ENCODE measurements at places on chromosomes 4 and X. TPM values are rescaled to one million over a fixed set of nuclear protein-coding genes. Genes with fewer than 3 reads are reported as not detected.
A peak's percentile ranks its signal among the peaks of the same experiment; 100 is the strongest.

BEND4 gene
- 0.23 TPM for total RNA-seq

COX18 gene
- total RNA-seq: 14.6 TPM

TRIML2 gene
- not detected for total RNA-seq

ADGRL3 gene
- 8.0 TPM for total RNA-seq

TNMD gene
- total RNA-seq: not detected

F11 gene
- total RNA-seq: 5.4 TPM

ARHGAP6 gene
- 7.0 TPM for total RNA-seq

MOB1B gene
- total RNA-seq: 33.6 TPM

GRCh38 chrX:97968376-97969163 lies 1084.9 kb downstream of the RPA4 start:
- no peak overlapping the region for H3K27ac ChIP-seq
- no peaks in the 10 kb centered on the region for H3K36me3 ChIP-seq
- H3K4me1 ChIP-seq: no peaks in the 10 kb centered on the region
- no peaks in the 10 kb centered on the region for H3K27me3 ChIP-seq
- DNase-seq: no peak
- no peak overlapping the region for H3K4me3 ChIP-seq

GRCh38 chrX:47991263-47992094 lies 12.3 kb downstream of the ZNF182 start:
- no peaks in the 10 kb centered on the region for H3K27me3 ChIP-seq
- H3K36me3 ChIP-seq: no peaks in the 10 kb centered on the region
- no peaks in the 10 kb centered on the region for H3K4me1 ChIP-seq
- no peak for DNase-seq
- no peak overlapping the region for H3K4me3 ChIP-seq
- peak overlapping the region; percentile 50 for H3K27ac ChIP-seq

GRCh38 chr4:24598025-24598424 lies 13.7 kb upstream of the DHX15 start:
- H3K27ac ChIP-seq: peak overlapping the region; percentile 76
- no peaks in the 10 kb centered on the region for H3K27me3 ChIP-seq

DNA sequence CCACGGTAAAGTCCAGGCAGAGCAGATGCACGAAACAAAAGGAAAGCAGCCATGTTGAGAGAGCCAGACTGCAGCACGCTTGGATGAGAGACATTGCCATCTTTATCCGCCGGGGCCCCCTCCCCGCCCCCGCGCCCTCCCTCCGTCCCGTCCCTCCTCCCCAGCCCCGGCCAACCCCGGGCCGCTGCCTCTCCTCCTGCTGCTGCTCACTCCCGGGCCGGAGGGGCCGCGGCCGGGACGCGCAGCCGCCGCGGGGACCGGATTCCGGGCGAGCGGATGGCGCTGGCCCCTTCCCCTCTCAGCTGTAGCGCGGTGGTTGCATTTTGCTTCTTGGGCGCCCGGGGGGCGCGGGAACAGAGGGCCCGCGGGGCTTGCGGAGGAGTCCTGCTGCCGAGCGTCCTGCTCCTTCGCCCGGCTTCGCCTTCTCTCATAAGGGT lies 542 bp downstream of the RNF150 start:
- H3K27ac ChIP-seq: no peak overlapping the region
- peak; percentile 72 for DNase-seq
- peaks cover 4% of the 10 kb centered on the region for H3K4me1 ChIP-seq
- peak overlapping the region; percentile 58 for H3K4me3 ChIP-seq

GRCh38 chrX:104522386-104522785 lies 43.6 kb upstream of the IL1RAPL2 start:
- H3K36me3 ChIP-seq: no peaks in the 10 kb centered on the region
- no peaks in the 10 kb centered on the region for H3K27me3 ChIP-seq
- H3K27ac ChIP-seq: no peak overlapping the region
- DNase-seq: no peak
- no peaks in the 10 kb centered on the region for H3K4me1 ChIP-seq
- no peak overlapping the region for H3K4me3 ChIP-seq

DNA sequence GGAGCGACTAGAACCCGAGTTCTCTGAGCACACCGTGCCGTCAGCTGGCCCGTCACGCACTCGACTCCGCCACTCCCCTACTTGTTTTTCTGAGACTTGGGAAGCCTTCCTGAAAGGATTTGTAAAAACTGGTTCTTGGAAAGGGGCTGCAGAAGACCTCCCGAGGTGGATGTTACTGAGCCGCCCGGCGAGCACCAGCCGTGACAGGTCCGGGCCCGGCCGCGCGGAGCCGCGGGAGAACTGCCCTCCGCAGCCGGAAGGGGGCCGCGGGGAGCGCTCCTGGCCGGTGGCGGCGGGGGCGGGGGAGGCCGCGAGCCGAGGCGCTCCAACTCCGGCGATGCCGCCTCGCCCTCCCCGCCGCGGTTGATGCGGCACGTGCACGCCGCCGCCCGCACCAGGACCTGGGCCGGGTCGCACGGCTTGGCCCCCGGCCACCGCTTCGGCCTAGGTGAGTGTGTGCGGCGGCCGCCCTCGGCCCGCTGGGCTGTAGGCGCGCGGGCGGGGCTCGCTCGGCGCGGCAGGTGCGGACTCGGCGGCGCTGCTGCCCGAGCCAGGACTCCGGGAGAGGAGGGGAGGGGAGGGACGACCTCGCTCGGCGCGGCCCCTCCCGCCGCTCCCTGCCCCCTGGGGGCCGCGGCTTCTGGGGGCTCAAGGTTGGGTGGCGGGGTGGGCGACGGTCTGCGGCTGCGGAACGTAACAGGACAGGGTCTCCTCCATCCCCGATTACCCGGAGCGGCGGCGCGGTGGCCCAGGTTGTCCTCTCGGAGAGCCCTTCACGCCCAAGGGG lies 1.7 kb downstream of the SPRY1 start:
- H3K27me3 ChIP-seq: peaks cover 25% of the 10 kb centered on the region
- peaks cover 19% of the 10 kb centered on the region for H3K36me3 ChIP-seq
- DNase-seq: peak; percentile 64
- peaks cover 3% of the 10 kb centered on the region for H3K4me1 ChIP-seq
- H3K4me3 ChIP-seq: peak overlapping the region; percentile 64
- H3K27ac ChIP-seq: peak overlapping the region; percentile 95

DNA sequence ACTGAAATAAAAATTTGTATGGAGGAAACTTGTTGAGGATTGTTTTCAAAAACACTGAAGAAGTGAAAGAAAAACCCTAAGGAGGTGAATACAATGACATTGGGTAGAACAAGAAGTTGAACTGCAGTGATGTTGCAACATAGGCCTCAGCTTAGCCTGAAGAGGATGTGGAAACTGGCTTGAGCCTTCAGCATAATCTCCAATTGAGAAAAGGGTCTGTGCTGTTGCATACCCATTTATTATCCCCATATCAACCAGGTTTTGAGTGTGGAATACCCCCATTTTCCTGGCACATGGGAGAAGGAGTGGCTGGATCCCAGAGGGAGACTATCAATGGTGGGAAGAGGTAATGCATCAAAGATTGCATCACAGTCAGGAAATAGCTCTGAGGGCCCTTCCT lies 695.0 kb upstream of the HS3ST1 start:
- no peaks in the 10 kb centered on the region for H3K27me3 ChIP-seq
- H3K36me3 ChIP-seq: no peaks in the 10 kb centered on the region
- no peak overlapping the region for H3K4me3 ChIP-seq
- peak overlapping the region; percentile 39 for H3K27ac ChIP-seq

DNA sequence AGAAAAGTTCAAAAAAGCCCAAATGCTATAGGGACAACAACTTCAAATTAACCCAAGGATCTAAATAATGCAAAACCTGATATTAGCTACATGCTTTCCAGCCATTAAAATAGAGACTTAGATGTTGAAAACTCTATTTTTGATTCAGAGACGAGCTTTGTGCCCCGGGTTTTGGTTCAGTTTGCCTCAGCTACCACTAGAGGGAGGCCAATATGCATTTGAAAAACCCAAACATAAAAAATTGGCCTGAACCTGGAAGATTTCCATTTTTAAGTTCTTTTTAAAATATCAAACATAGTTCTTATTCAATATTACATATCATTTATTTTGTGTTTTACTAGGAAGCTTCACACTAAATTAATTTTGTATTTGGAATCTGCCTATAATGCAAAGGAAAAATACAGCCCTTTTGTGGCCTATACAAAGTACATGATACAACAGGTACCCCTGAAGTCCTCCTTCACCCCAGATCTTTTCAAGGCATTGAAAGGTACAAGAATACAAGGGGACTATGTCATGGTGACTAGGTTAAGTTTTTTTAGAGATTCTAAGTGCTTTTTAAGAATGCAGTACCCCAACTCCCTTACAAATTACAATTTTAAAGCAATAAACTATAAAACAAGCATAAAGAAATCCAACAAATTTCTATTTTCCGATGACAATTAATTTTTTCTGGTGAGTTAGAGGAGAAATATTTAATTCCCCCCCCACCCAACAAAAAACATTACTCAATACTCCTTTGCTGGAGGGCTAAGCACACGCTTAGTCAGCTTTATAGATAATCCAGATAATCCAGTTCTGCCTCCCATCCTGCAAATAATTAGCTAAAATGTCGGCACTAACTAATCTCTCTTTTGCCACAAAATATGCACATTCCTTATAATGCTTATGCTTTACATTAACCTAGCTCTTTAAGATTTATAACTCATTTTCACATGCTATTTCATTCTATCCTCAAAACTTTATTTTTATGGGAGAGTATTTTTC lies 97.7 kb upstream of the PTPN13 start:
- no peaks in the 10 kb centered on the region for H3K27me3 ChIP-seq
- H3K4me3 ChIP-seq: no peak overlapping the region
- peak; percentile 58 for DNase-seq
- H3K4me1 ChIP-seq: no peaks in the 10 kb centered on the region
- no peaks in the 10 kb centered on the region for H3K36me3 ChIP-seq
- no peak overlapping the region for H3K27ac ChIP-seq

GRCh38 chrX:108439961-108440696 lies 491 bp downstream of the COL4A5 start:
- H3K27me3 ChIP-seq: peaks cover 19% of the 10 kb centered on the region
- no peaks in the 10 kb centered on the region for H3K36me3 ChIP-seq
- no peak overlapping the region for H3K27ac ChIP-seq
- no peaks in the 10 kb centered on the region for H3K4me1 ChIP-seq
- no peak for DNase-seq

DNA sequence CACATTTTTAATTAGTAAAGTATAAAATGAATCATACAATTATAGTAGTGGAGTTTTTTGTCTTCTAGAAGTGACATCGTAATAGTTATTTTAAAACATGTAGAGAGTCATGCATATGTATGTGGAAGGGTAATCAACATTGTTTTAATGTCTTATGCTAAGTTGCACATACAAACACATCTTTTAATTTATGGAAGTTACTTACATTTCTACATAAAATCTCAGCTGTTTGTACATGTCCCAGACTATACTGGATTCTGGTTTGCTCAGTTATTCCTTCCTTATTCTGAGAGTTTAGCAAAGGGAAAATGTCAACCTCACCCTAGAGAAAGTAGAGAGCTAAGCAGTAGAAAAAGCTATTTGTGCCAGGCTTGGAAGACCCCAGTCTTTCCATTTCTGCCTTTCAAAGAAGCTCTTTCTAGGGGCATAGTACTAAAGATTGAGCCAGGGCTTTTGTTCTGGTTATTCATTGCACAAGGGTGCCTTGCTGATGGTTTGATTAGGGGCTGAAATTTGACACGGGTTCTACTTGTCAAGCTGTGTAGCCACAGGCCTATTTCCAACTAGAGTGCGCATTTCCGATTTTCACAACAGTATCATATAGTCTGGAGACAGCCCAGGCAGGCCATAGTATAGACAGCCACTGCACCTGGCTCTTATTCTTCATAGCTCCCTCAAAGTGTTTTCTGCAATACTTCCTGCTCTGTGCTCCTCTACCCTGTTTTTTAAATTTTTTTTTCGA lies 106.3 kb downstream of the RPA4 start:
- no peak overlapping the region for H3K27ac ChIP-seq
- no peaks in the 10 kb centered on the region for H3K4me1 ChIP-seq
- no peaks in the 10 kb centered on the region for H3K36me3 ChIP-seq
- no peak overlapping the region for H3K4me3 ChIP-seq
- no peak for DNase-seq

DNA sequence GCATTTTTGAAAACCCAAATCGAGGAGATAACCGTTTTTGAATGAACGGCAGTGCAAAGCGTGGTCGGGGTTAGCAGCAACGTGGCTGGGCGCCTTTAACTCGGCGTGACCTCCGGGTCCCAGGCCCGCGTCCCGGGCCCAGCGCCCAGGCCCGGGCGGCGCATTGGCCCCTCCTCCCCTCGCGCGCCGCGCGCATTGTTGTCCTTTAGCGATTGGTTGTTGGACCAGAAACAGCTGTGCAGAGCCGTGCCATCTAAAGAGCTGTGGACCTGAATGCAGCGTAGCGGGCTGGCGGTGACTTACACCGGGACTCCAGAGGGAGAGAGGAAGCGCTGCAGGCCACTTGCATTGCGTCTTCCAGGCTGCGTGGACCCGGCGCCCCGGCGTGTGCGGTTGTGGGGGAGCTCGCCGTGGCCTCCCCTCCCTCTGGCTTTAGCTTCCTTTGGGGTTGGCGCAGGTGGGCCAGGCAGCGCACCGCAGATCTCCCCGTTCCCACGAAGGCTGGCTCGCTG lies at the start of gene STOX2:
STOX2 (plus strand) TSS at position 227 of the 512 bp plus-strand sequence. CDS start 1,484 bp downstream, outside the sequence.
- peak within 1 kb of the TSS; percentile 58 for H3K4me3 ChIP-seq
- DNase-seq: peak; percentile 81
- peaks cover 27% of the 10 kb centered on the region for H3K4me1 ChIP-seq
- no peaks in the 10 kb centered on the region for H3K36me3 ChIP-seq
- H3K27ac ChIP-seq: no peak within 1 kb of the TSS

- no peaks in the 10 kb centered on the region for H3K27me3 ChIP-seq
- H3K27ac ChIP-seq: no peak overlapping the region
- peaks cover 4% of the 10 kb centered on the region for H3K4me1 ChIP-seq
- H3K4me3 ChIP-seq: no peak overlapping the region
- DNase-seq: no peak
- no peaks in the 10 kb centered on the region for H3K36me3 ChIP-seq
These were observed 27.5 kb downstream of the LNX1 start for GRCh38 chr4:53563824-53564223.

- H3K4me1 ChIP-seq: no peaks in the 10 kb centered on the region
- peaks cover 11% of the 10 kb centered on the region for H3K27me3 ChIP-seq
- no peak overlapping the region for H3K27ac ChIP-seq
- no peak overlapping the region for H3K4me3 ChIP-seq
- no peaks in the 10 kb centered on the region for H3K36me3 ChIP-seq
These were observed 7.0 kb downstream of the FHIP1A start for GRCh38 chr4:151415978-151416377.

- DNase-seq: no peak
- peaks cover 50% of the 10 kb centered on the region for H3K4me1 ChIP-seq
- no peak overlapping the region for H3K27ac ChIP-seq
- H3K27me3 ChIP-seq: peaks cover 24% of the 10 kb centered on the region
These were observed 1.4 kb downstream of the SPON2 start for GRCh38 chr4:1170976-1171310.

GRCh38 chr4:105956569-105956968 lies 61.3 kb downstream of the NPNT start:
- no peaks in the 10 kb centered on the region for H3K27me3 ChIP-seq
- H3K4me3 ChIP-seq: no peak overlapping the region
- H3K27ac ChIP-seq: no peak overlapping the region
- peaks cover 11% of the 10 kb centered on the region for H3K4me1 ChIP-seq
- H3K36me3 ChIP-seq: no peaks in the 10 kb centered on the region
- DNase-seq: no peak
